Calu3 (cell line): ENCODE measurements at places on chromosomes 5 and 9.

GRCh38 chr5:14465776-14466175 is 115.8 kb upstream of the OTULINL start:
- DNase-seq = no peak

DNA sequence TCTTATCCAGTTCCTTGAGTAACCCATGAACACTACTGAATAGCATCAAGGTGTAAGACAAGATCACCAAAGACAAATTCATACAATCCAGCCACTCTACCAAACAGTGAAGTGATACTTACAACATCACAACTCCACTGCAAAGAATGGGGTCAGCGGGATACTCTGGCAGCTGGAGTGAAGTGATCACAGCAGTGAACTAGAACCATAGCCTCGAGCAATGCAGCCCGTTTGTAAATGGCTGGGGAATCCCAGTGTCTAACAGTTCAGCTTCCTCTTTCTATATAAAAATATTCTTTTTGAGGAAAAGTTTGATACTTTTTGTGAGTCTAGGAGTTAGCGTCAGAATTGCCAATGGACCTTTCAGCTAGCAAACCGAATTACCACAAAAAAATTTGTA is 515.2 kb downstream of the ZNF608 start:
- DNase-seq = no peak

DNA sequence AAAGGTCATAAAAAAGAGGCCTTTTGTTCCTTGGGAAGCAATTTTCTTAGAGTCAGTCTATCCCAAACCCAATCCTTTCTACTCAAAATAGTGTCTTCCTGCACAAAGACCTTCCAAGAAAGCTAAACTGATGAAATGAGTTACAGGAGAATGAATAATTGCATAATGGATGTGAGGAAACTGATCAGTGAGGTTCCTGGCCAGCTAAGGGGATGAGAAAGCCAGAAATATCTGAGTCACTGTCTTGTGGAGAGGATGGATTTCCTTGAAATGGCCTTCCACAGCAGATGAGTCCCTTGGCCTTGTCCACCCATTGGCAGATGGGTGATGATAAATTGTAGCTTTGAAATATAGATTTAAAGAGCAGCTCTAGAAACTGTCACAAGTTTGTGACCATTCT is 756.1 kb downstream of the DNAH5 start:
- no peak for DNase-seq

DNA sequence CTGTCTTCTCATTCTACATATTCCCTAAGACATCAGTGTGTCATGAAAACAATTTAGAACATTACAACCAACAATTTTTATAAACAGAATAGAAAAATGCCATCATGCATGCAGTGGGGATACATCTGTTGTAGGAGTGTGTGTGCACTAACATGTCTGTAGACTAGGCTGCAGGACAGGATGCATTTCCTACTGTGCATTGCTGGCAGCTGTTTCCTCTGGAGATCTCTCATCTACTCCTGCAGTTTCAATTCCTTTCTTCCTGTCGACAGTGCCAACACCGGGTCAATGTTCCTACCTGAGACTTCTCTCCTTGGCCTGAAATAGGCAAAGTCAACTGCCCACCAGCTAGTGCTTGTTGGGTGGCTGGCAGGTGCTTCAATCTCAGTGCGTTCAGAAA is 69.8 kb downstream of the ANKH start:
- no peak for DNase-seq

- no peak for DNase-seq
Measured at GRCh38 chr9:123669346-123669745, 260.6 kb downstream of the DENND1A start.

GRCh38 chr5:154829589-154830218 is 20.7 kb downstream of the FAXDC2 start:
- DNase-seq = peak; percentile 21

GRCh38 chr5:142012186-142012785 is 541 bp downstream of the GNPDA1 start:
- peak; percentile 70 for DNase-seq

DNA sequence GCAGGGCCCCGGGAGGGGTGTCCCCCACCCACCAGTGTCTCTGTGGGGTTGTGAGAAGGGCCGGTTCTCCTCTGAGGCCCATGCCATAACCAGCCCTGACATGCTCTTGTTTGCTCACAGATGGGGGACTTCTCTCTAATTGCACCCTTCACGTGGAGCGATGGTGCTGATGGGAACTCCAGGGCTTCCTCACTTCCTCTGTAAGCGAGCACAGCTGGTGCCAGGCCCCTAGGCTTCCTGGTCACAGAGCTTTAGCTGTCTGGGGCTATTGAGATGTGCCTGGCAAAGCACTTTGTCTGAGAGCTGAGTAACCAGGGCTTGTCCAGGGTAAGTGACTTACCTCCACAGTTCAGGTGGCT is 36.4 kb downstream of the PHF2 start:
- DNase-seq = no peak

DNA sequence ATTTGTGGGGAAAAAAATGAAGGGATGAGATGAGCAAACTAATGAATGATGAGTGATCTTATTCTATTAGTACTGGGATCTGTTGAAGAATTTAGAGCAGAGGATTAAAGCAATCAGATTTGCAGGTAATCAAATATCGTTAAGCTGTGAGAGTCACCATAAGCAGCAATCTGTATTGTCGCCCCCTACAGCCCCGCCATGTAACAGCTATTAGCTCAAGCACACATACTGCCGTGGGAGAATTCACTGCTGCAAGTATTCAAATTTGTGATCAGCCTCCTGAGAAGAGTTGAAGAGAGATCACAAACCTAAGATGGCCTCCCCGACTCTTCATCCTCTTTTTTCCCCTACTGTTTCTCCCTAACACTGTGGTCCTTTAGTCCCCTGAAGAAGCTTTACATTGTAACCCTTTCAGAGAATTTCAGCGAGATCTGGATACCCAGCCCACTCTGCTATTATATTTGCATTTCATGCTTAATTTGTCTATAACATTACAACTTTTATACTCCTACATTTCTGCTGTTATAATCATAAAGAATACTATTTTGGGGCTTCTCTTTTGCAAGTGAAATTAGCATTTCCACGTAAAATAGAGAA is 28.5 kb upstream of the PHF24 start:
- peak; percentile 28 for DNase-seq

DNA sequence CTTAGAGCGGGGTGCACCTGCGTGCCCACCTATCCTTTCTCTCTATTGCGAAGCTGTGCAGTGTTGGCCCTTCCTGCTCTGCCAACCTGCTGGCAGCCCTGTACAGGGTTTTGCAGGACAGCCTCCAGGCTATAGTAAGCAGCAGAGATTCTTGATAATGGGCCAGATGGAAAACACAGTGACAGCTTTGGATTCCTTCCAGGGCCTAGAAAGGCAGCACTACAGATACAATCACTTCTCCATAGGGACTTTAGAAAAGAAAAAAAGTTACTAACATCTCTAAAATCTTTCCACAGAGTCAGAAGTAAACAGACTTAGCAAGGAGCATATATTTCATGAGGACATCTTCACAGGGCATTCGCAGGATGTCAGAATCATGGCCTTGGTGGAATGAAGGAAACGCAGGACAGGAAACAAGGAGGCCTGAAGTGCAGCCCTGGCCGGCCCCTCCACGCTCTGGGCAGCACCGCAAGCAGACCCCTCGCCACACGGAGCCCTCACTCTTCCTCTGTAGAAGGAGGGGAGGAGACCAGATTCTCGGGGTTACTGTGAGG is 172.1 kb upstream of the GAS1 start:
- DNase-seq = no peak

GRCh38 chr5:63128018-63128417 is 549.4 kb downstream of the LRRC70 start:
- no peak for DNase-seq

GRCh38 chr9:138003485-138004190 is 126.1 kb downstream of the CACNA1B start:
- no peak for DNase-seq

- DNase-seq = peak; percentile 67
Measured at GRCh38 chr5:140358738-140359310, 1.2 kb upstream of the SLC4A9 start.

DNA sequence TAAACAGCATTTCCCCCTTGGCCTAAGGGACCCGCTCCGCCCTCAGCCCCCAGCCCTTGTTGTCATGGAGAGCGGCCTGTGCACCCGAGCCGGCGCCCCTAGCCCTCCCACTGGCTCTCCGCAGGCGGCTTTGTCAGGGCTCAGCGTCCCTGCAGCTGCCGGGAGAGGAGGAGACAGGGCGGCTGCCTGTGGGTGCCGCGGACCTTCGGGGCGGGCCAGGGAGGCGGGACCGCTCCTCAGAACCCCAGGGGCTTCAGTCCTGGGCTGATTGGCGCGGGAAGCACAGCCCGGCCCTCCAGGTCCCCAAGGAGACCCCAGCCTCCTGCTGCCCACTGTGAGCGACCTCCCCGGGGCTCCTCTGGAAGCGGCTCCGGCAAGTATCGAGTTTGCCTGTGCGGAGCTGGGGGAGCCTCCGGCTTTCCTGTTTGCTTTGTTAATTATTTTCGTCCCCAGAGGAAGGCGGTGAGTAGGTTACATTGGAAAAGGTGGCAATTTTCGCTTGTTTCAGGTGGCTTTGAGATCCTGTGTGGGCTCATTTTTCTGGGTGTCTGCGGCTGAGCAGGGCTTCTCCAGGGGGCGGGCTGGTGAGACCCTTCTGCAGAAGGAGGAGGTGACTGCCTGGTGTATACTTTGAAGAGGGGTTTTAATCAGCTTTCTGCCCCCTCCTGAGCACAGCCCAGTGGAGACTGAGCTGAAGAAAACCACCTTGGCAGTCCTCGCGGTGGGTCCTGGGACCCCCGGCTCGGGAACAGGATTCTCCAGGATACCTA is at the start of gene FGD3:
Gene FGD3 (plus strand): TSS at position 256 of the 770 bp plus-strand sequence. CDS start 28,734 bp downstream, outside the sequence.
- peak; percentile 26 for DNase-seq

GRCh38 chr5:66538531-66538930 is 57.7 kb upstream of the MAST4 start:
- no peak for DNase-seq

GRCh38 chr5:149421834-149422233 is 42.7 kb upstream of the IL17B start:
- DNase-seq = no peak

DNA sequence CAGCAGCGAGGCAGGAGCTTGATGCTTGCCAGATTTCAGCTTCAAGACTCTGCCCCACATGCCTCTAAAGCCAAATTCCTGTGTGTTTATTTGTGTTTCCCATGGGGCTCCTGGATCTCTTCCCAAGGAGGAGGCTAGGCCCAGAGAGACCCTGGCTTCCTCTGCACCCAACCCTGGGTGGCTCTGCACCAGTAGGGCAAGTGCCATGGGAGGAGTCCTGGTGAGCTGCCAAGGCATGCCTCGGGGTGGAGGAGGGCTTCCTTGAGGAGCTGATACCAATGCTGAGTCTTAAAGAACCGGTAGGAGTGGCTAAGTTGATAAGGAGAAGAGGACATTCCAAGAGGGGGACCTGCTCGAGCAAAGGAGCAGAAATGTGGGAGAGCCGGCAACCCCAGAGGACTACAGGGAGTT is 6.8 kb upstream of the TIFAB start:
- peak; percentile 83 for DNase-seq

DNA sequence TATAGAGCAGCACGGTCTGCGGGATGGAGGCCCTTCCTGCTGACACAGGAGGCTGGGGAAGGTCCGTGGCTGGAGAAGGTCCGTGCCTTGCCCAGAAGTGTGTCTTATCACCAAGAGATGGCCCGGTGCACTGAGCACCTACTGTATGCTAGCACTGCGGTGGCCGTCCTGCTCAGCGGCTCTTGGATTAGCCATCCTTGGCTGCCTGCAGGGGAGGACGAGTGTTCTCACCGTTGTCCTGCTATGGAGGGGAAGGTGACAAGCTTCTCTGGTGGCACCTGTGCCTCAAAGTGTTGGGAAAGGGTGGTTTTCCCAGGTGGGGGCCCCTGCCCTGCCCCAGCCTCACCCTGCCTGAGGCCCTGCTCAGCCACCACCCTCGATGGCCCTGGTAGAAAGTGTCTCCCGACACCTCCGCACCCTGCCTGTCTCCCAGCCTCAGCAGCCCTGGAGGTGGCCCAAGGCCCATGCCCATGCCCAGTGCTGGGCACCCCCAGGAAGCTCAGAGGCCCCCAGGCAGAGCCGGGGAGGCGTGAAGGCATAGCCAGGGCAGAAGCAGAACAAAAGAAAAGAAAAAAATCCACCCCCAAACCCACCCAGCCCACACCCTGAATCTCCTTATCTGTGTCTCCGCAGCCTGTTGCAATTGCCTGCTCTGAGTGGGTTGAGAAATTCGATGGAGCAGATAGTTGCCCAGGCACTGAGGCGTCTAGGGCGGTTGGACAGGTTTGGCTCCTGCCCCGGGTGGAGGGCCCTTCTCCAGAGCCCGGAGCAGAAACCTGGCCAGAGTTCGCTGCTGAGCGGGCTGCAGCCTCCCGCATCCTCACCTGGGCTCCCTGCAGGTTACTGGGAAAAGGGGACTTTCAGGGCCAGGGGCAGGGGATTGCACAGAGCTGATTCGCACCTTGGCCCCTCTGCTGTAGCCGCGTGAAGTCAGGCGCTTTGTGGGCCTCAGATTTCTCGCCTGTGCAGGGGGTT is 30.5 kb downstream of the RXRA start:
- DNase-seq = peak; percentile 70

GRCh38 chr9:3214741-3215140 is 311.1 kb downstream of the RFX3 start:
- DNase-seq = no peak

- DNase-seq = no peak
Measured at GRCh38 chr9:115495836-115496235, 377.9 kb upstream of the TNC start.

DNA sequence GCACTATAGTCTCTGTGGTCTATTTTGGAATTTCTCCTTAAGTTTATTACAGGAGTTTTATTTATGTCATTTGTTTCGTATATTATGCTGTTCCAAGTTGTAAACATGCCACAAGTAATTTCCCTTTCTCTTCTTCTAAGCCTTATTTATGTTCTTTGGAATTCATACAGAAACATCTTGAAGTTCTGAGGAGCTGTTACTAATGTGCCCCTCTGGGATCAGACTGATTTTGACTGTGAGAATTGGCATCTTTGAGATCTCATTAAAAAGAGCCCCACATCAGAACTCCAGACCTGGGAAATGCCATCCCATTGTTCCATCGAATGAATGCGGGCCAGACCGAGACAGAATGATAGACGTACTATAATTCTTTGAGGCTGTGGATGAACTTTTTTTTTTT is 138.8 kb upstream of the CD180 start:
- no peak for DNase-seq

DNA sequence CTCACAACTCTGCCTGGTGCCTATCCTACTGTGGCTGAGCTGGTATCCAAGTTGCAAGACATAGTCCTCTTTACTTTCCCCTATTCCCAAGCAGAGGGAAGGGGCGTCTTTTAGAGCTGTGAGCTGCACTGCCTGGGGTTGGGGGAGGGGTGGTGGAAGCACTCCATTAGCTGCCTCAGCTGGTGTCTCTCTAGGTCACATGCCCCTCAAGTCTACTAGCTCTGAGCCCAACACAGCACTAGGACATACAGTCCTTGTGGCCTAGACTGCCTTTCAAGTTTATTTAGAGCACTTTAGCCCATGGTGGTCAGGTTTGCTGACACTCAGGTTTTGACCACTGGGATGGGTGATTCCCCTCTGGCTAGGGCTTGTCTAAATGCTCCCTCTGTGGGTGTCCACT is 54.7 kb downstream of the SREK1 start:
- DNase-seq = no peak
